Activated CD4-positive, alpha-beta T cell treated with anti-CD3 and anti-CD28 coated beads for 24 hours (primary cell): ENCODE measurements at places on chromosomes 13 and 19.

GRCh38 chr19:48887861-48888612 lies 10.5 kb downstream of the TULP2 start:
- no peak for DNase-seq

GRCh38 chr19:281156-281853 lies 9.9 kb downstream of the PLPP2 start:
- DNase-seq, result no peak

DNA sequence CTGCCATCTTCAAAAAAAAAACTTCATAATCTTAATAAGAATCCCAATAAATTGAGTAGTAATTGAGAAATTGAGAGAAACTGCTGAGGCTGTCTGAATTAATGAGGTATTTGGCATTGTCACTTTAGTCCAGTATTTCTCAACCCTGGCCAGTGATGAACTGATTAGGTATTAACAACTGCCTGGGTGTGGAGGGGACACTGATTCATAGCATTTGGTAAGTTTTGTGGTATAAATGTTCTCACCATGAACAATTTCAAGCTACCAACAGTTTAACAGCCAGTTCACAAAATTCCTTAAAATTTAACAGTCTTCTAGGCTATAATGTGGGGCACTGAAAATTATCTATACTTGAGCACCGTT lies 18.3 kb downstream of the GPC6 start:
- DNase-seq, result no peak

GRCh38 chr13:108444448-108444847 lies 174.9 kb downstream of the TNFSF13B start:
- no peak for DNase-seq

DNA sequence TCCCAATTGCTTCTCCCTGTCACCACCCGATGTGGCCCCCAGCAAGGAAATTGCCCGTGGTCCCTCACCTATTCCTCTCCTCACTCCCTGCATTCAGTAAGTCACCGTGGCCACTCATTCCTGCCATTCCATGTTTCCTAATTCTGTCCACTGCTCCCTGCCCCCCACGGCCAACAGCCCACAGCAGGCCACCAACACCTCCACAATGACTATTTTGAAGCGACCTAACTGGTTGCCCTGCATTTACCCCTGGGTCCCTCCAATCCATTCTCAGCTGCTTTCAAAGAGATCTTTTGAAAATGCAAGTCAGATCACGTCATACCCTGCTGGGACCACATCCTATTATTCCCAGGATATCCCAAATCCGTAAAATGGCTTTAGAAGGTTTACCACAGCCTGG lies 210.4 kb downstream of the DCLK1 start:
- DNase-seq, result no peak

GRCh38 chr19:1725100-1726064 lies 27.9 kb upstream of the ONECUT3 start:
- no peak for DNase-seq

- DNase-seq, result no peak
Measured at GRCh38 chr13:54627646-54628372, 1599.2 kb downstream of the OLFM4 start.
